Astrocyte of the cerebellum (primary cell): ENCODE measurements at places on chromosomes 4 and X.

DNA sequence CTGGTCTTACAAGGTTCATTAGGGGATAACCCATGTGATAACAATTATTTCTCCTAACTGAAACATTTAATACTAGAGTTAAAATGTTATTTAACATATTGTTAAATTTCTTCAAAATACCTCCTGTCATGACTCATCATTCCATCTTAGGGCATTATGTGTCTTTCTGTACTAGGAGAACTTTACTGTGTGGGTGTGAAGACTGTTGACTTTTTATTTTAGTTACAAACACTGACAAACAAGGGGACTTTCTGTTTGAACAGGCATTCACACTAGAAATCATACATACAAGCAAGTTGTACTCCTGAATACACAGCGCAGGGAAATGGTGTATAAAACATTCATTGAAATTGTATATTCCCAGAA is 175.9 kb downstream of the FBXW7 start:
- DNase-seq = no peak

DNA sequence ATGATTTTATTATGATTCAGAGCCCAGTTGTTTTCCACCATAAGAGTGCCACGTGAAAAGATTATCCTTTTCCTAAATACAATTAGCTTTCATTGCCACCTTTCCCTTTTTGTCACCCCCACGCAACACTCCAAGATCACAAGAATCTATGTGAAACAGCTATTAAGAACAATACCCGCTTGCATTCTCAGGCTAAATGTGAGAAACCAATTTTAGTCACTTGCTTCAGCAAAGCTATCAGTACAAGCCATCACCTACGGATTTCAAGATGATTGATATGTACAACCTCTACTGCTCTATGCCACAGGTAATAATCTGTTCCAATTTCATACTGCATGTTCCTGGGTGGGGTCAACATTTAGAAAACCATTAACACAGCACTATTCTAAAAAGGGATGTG is 2.5 kb downstream of the ATP11C start:
- DNase-seq = no peak

DNA sequence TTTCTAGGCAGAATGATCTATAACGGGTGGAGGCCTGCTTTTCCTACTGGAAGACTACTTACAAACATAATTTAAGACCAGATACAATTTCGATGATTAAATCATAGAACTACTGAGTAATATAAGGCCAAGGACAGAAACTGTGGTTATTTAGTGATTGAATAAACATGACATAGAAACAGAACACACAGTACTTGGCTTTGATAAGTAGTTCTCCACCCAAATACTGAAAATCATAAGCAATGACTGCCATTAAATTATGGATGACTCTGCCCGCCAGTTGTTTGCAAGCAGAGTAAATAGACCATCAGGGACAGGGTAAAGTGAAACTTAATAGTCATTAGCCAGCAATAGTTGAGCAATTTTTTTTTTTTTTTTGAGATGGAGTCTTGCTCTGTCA is 17.2 kb upstream of the SMIM14 start:
- DNase-seq = no peak

- DNase-seq = no peak
Observed at GRCh38 chr4:101851672-101852071, 61.1 kb downstream of the BANK1 start.

DNA sequence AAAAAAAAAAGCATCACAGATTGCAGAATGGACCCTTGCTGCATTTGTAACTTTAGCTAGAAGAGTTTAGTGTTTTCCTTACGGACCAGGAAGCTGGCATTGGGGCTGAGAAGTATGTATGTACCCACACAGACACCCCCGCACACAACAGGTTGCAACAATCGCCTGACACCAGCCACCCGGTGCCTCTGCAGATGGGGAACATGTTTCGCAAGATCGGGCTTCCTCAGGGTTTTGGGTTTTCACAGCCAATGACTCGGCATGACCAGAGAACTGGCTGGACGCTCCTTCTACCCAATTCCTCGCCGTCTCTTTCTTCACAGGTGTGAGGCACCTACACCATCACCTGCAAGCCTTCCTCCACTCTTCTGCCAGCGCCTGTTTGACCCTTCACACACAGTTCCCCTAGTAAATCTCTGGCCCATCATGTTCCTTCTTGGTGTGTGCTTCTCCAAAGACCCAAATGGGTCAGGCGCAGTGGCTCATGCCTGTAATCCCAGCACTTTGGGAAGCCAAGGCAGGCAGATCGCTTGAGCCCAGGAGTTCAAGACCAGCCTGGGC is 70.4 kb downstream of the DHRSX start:
- no peak for DNase-seq

DNA sequence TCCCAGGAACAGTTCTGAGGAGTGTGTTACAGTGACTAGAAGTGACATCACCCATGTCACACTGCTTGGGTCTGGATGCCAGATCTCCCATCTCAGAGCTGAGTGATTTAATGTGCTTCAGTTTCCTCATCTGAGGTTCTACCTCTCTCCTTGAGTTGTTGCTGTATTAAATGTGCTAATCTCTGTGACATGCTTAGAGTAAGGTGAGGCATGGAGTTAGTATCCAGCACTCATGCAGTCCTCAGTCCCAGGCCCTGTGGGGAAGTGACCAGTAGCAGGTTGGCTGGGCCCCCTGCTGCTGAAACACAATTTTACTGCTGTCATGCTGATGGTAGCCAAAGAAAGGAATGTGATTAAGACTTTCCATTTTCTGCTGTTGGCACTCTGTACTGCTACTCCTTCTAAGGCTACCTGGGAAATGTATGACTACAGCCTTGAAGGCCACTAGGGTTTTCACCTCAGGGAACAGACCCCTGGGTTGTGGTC is 639.6 kb downstream of the MID1IP1 start:
- no peak for DNase-seq

DNA sequence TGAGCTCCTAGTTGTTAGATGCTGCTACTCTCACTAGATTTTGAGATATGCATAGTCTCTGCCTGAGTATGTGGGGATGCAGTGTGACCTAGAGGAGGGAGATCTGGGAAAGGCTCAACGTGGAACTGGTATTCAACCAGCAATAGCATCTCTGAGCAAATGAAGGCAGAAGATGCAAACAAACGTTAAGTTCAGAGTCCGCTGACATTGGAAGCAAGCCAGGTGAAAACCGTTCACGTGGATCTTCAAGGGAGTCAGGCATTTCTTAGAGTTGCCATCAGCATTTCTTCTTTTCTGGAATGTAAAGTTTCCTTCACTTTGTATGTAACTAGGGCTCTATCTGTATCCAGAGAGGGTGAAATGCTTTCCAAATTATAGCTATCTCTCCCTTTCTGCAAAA is 59.9 kb downstream of the C4orf51 start:
- DNase-seq = no peak

GRCh38 chr4:139584784-139585183 is 28.8 kb upstream of the SETD7 start:
- no peak for DNase-seq

DNA sequence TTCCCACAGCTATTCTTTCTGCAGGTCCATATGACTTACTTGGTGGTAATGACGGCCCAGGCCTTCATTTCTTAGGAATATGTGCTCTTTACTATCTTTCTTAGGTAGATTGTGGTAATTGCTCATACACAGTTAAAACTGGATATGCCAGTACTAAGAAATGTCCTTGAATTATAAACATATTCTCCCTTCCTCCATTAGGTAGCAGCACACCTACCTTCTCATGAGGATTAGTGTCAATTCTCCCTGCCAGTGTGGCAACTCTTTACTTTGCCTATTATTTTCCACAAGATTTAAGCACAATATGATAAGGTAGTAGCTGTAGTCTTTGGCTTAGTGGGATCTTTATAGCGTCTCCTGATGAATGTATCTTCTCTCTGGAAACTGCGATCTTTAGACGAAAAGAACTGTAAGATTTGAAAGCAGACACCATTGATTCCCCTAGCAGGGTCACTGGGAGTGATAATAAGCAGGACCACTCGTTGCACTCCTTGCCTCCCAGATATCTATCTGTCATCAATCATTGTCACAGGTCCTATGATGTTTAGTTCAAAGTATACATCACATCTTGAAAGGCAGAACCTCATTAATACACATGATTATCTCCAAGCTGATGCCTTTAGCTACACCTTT is 1240.7 kb downstream of the C4orf33 start:
- DNase-seq = peak; percentile 12
